ENCODE measurements at places on chromosomes 3 and 15. TPM values are rescaled to one million over a fixed set of nuclear protein-coding genes. Genes with fewer than 3 reads are reported as not detected.

Gene SLC28A2
- total RNA-seq: not detected

Gene GABRG3
- total RNA-seq: not detected

Gene NLGN1
- not detected for total RNA-seq

- no peaks in the 10 kb centered on the region for H3K27me3 ChIP-seq
- H3K36me3 ChIP-seq: peaks cover 9% of the 10 kb centered on the region
- H3K4me1 ChIP-seq: peaks cover 9% of the 10 kb centered on the region
- H3K4me3 ChIP-seq: no peak overlapping the region
Measured at GRCh38 chr15:52336529-52336928, 40.9 kb upstream of the MYO5C start.

Measured in CD4-positive, alpha-beta memory T cell (primary cell).